ENCODE measurements at places on chromosomes 5 and 9. TPM values are rescaled to one million over a fixed set of nuclear protein-coding genes. Genes with fewer than 3 reads are reported as not detected.
A peak's percentile ranks its signal among the peaks of the same experiment; 100 is the strongest.

DNA sequence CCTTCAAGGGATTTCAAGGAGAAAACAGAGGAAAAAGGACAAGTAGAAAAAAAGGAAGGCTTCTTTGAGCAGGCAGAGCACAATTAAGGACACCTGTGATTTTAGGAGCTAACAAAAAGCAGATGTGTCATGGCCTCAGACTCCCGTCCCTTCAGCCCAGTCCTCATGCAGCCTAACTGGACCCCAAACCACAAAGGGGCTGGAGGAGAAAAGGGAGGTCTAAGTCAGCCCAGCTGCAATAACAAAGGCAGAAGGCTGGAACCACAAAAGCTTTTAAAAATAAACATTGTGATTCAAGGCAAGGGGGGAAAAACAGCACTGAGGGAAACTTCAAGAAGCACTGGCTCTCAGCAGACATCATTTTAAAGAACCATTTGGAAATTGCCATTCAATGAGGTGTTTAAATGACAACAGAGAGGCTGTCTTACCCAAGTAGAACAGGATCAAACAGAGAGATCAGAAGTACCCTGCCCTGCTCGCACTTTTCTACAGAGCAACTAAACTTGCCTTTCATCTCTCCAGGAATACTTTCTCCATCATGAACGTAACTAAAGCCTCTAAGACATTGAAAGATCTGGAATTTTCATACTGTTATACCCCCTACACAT, 89.3 kb downstream of the SEMA5A start:
- H3K27me3 ChIP-seq: peaks cover 2% of the 10 kb centered on the region
- H3K4me3 ChIP-seq: no peak overlapping the region
- H3K27ac ChIP-seq: no peak overlapping the region
- DNase-seq: no peak

GRCh38 chr5:167671176-167671575, 620.3 kb upstream of the WWC1 start:
- H3K27me3 ChIP-seq: no peaks in the 10 kb centered on the region
- H3K27ac ChIP-seq: no peak overlapping the region
- no peaks in the 10 kb centered on the region for H3K4me1 ChIP-seq
- H3K4me3 ChIP-seq: no peak overlapping the region

DNA sequence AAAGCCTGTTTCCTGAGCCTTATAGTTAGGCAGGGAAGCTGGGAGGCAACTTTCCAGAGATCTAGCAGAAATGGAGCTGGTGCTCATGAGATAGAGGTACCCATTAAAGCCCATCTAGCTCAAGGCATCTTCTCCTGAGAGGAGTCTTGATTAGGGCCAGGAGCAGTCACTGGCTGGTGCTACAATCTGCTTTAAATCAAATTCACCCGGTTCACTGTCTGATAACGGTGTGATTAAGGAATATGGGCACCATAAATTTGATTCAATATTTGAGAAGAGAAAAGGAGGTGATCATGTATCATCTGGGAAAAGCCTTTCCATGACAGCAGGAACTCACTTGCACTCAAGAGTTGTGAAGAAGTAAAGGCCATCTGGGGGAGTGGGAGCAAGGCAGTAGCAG, 23.9 kb upstream of the NR5A1 start:
- H3K27ac ChIP-seq: no peak overlapping the region
- no peak for DNase-seq
- H3K4me1 ChIP-seq: no peaks in the 10 kb centered on the region
- no peak overlapping the region for H3K4me3 ChIP-seq
- H3K27me3 ChIP-seq: peaks cover 1% of the 10 kb centered on the region

DNA sequence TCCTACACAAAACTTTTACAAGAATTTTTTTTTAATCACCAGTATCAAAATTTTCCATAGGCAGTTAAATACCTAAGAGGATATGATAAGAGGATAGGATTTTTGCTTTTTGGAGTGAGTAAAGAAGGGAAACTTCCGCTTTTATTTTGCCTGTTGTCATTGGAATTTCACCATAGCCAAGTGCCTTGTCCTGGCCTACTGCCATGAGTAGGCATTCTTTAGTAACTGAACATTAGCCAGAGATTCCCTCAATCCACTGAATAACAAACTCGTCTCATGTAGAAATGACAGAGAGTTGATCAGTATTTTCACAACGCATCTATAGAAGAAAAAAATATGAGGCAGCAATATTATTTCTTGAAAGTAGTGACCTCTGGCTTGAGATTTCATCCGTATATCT, 289.6 kb upstream of the ADAMTSL1 start:
- H3K4me1 ChIP-seq: no peaks in the 10 kb centered on the region
- no peaks in the 10 kb centered on the region for H3K27me3 ChIP-seq
- no peak for DNase-seq
- H3K36me3 ChIP-seq: no peaks in the 10 kb centered on the region
- no peak overlapping the region for H3K27ac ChIP-seq
- H3K4me3 ChIP-seq: no peak overlapping the region

- H3K36me3 ChIP-seq: peaks cover 2% of the 10 kb centered on the region
- peak overlapping the region; percentile 91 for H3K4me3 ChIP-seq
Observed at GRCh38 chr5:75051217-75051751, 1.1 kb downstream of the GCNT4 start.

- DNase-seq: no peak
- H3K27me3 ChIP-seq: peaks cover 34% of the 10 kb centered on the region
- H3K4me3 ChIP-seq: no peak overlapping the region
Observed at GRCh38 chr5:59765446-59765845, 128.1 kb downstream of the PDE4D start.

- H3K4me3 ChIP-seq: no peak overlapping the region
- H3K27ac ChIP-seq: no peak overlapping the region
- no peak for DNase-seq
Observed at GRCh38 chr5:173733425-173733824, 117.0 kb upstream of the BOD1 start.

The PCDHA13 gene
- total RNA-seq: not detected

Measured in activated T-helper 1 cell treated with anti-CD3 and anti-CD28 coated beads, Interleukin-12 subunit alpha, Interleukin-12 subunit beta, Interleukin-2, Interleukin-4 antibody, amounts not matched to agents 30 ng/mL and 10 ng/mL and 1 ng/mL, durations not matched to agents 14 hours and 24 hours and 36 hours (primary cell).